ENCODE measurements at places on chromosomes 3 and 15.

GRCh38 chr3:114877378-114878113, 269.5 kb downstream of the ZBTB20 start:
- DNase-seq = no peak

GRCh38 chr3:48344867-48345507, 11.5 kb upstream of the SPINK8 start:
- DNase-seq = no peak

GRCh38 chr3:119259821-119260220, 19.1 kb upstream of the B4GALT4 start:
- no peak for DNase-seq

DNA sequence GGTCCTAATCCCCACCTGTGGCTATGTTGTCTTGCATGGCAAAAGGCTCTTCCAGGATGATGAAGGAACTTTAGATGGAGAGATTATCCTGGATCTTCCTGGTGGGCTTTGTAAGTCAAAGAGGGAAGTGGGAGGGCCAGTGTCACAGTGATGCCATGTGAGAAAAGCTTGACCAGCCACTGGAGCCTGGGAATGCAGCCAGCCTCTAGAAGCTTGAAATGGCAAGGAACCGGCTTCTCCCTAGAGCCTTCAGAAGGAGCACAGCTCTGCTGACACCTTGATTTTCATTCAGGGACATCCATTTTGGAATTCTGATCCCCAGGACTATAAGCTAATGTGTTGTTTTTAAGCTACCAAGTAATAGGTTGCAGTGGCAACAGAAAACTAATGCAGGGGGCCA, 58.3 kb downstream of the CLEC3B start:
- DNase-seq = no peak

DNA sequence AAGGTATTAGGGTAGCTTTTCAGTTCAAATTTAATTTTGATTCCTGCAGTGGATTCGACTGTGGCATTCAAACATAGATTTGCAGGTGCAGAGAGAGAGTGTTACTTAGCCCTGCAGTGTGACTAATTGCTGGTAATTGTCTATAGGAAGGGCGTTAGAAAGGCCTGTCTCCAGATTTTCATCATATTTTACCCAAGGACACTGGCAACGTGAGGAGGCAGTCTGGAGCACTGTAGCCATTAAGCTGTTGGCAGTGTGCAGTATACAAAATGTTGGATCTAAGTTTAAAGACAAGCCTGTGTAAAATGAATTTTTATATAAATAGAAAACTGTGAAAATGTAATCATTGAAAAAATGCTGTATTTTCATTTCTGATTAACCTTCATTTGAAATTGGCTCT, 342.9 kb downstream of the CNTN4 start:
- DNase-seq = no peak

GRCh38 chr15:42604894-42605744, 29.7 kb downstream of the STARD9 start:
- no peak for DNase-seq

- no peak for DNase-seq
These were observed 57.1 kb downstream of the ADAMTS17 start for GRCh38 chr15:100284701-100285100.

GRCh38 chr3:3209714-3210113, 30.2 kb upstream of the CRBN start:
- no peak for DNase-seq

GRCh38 chr3:36248374-36248773, 131.9 kb upstream of the STAC start:
- DNase-seq = no peak

DNA sequence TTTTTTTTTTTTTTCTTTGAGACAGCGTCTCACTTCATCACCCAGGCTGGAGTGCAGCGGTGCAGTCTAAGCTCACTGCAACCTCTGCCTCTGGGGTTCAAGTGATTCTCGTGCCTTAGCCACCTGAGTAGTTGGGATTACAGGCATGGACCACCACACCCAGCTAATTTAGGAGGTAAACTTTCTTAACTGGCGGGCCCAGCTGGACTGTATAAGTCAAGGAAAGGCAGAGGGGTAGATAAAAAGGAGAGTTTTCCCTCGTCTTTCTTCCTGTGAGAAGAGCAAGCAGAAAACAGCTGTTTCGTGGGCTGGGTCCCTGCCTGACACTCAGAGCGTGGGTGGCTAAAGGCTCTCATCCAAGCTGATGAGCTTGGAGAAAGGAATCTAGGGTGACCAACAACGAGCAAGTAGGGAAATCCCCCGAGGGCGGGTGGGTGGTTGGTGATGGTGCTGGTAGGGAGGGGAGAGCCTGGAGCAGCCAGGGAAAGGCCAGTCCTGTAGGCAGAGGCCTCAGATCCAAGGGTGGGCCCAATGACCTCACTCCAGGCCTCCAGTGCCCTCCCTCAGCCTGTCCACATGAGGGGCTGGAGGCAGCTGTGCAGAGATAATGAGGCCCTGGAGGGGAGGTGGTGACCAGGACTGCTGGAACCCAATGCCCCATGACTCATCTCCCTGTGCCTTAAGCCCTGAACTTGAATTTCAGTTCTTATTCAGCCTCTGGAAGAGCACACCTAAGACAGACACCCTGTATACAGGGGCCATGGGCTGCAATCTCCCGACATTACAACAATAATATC, 43.1 kb upstream of the LIMD1 start:
- no peak for DNase-seq

- DNase-seq = no peak
These were observed 16.7 kb downstream of the MCTP2 start for GRCh38 chr15:94247789-94248638.

- DNase-seq = no peak
These were observed 62.6 kb downstream of the DUT start for GRCh38 chr15:48393645-48394506.

- no peak for DNase-seq
These were observed 436.8 kb upstream of the CNTN4 start for GRCh38 chr3:1661839-1662238.

Data from stimulated activated CD8-positive, alpha-beta memory T cell treated with anti-CD3 and anti-CD28 coated beads, Interleukin-2, amount 100 ng/mL, for 1 hour (primary cell).